Sciatic nerve (tissue), 2 donors: ENCODE measurements at places on chromosomes 1 and 21.

DNA sequence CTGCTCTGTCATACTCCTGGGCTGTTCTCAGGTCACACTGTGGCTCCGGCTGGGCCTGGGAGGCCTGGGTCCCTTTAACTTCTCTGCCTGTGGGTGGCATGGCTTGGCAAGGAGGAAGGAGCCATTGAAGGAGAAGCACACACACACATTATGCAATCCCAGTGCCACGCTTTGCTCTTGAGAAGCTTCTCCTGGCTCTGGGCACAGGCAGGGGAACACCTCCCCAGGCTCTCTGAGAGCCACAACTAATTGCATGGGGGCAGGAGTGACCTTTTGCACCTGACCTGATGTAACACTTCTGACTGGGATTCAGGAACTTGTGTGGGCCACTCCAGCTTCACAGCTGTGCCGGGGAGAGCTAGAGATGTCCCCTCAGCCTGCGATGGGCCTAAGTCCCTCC, 23.1 kb downstream of the LGR6 start:
- DNase-seq, result no peak

DNA sequence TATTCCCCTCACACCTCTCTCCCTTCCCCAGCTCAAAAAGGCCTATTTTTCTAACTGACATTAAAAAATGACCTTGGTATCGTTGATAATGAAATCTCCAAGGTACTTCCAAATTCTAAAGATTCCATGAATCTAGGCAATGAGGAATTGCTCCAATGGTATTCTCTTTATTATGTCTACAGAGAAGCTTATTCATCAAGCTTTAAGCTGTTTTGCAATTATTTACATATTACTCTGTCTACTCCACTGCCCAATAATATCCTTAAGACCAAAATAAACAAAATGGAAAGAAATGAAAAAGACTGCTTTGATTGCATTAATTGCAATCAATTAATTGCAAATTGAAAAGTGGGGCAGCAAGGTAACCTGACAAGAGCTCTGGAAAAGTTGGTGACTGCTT, 7.9 kb downstream of the PLPP3 start:
- no peak for DNase-seq

GRCh38 chr21:32917362-32918135, 108.2 kb upstream of the OLIG2 start:
- DNase-seq, result no peak

DNA sequence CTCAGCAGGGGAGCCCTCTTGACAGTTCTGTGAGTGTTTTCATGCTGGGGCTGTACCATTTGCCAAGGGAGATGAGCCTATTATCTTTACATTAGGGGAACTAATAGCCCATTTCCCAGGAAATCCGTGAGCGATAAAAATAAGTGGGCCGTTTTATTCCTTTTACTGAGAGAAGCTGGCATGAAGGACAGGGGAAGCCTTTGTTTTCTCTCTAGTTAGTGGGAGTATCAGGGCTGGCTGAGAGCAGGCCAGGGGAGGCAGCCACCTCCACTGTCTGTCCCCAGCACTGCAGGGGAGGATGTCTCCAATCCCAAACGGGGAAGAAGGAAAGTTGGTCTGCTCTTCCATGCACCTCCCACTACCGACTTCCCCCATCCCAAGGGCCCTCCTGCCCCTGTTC, 2.5 kb downstream of the UBL4B start:
- no peak for DNase-seq

GRCh38 chr1:174314433-174314832, 133.3 kb upstream of the GPR52 start:
- DNase-seq, result no peak

GRCh38 chr1:99553301-99553700, 92.6 kb upstream of the PALMD start:
- DNase-seq, result no peak

- DNase-seq, result no peak
These were observed 46.4 kb downstream of the TOR1AIP2 start for GRCh38 chr1:179831225-179831624.

- no peak for DNase-seq
These were observed 47.2 kb downstream of the S1PR1 start for GRCh38 chr1:101284021-101284420.

DNA sequence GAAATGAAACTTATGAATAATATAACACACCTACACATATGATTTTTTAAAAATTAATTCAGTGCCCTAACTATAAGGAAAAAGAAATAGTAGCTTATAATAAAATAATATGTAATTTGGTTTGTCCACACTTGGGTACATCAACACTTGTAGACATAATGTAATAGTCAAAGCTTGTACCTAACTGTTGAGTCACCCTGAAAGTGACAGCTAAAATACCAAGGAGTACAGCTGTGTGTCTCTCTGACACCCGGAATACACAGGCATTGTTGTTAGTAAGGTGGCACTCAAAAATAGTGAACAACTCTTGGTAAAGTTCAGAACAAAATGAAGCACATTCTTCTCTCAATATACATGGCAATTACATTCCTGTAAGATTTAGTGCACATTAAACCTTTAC, 243.4 kb downstream of the TRABD2B start:
- DNase-seq, result no peak

DNA sequence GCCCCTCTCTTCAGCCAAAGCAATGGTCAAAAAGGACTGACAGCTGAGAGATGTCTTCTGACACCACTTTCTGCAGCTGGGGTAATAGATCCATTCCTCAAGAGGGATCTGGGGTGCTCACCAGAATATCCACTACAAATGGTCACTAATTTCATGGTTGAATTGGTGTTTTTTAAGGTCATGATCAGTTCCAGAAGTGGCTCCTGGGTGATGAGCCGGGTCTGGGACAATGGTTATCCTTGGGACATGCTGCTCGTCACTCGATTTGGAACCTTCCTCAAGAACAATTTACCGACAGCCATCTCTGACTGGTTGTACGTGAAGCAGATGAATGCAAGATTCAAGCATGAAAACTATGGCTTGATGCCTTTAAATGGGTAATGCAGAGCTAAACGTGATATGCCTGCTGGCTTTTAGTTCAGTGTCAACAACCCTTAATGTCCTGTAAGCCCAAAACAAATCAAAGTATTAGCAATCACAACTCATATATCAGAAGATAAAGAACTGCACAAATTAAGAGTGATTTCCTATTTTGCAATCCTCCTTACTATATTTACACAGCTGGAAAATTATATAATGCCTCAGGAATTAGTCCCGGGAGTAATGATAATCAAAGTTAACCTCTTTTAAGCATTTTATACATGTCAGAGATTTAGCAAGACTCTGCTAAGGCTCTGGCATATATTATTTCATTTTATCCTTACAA, 20.1 kb downstream of the FMO3 start:
- DNase-seq, result no peak
